ENCODE measurements at places on chromosomes 5 and 9. TPM values are rescaled to one million over a fixed set of nuclear protein-coding genes. Genes with fewer than 3 reads are reported as not detected.

DNA sequence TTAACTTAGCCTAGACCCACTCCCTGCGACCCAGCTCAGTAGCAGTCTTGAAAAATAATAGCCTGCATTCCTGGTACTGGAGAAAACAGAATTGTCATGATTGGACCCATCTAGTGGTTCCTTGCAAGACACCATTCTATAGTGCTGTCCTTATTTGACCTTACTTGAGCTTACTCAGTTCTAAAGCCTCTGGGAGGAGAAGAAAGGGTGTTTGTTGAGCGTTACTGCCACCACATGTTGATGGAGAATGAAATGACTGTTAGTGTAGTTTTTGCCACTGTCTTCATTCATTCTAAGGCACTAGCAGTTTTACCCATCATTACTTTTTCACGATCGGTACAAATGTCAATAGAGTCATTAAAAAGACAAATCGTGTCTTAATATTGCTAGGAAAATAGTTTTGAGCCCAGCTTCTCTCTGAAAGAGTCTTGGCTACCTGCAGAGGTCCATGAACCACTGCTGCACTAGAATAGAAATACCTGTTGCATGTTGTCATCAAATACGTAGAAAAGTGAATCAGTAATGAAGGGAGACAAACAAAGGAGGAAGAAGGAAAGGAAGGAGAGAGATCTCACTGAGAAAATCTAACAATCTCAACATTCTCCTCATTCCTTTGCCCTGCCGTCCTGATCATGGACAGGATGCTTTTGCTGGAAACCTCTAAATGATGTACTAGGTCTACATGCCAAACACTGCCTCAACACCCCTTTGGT is 96.0 kb downstream of the LIX1 start:
- no peak overlapping the region for H3K27ac ChIP-seq
- H3K4me3 ChIP-seq = no peak overlapping the region
- H3K4me1 ChIP-seq = peaks cover 5% of the 10 kb centered on the region
- no peak for DNase-seq
- no peaks in the 10 kb centered on the region for H3K36me3 ChIP-seq

Gene ACTBL2
- polyA plus RNA-seq = not detected

Gene SLC36A1
- 38.8 TPM for polyA plus RNA-seq

GRCh38 chr5:116557669-116558271 is 16.9 kb downstream of the SEMA6A start:
- no peaks in the 10 kb centered on the region for H3K27me3 ChIP-seq
- no peaks in the 10 kb centered on the region for H3K4me1 ChIP-seq
- H3K36me3 ChIP-seq = peaks cover 16% of the 10 kb centered on the region
- H3K4me3 ChIP-seq = no peak overlapping the region
- no peak for DNase-seq

- DNase-seq = peak; percentile 21
- H3K27me3 ChIP-seq = no peaks in the 10 kb centered on the region
- H3K4me1 ChIP-seq = no peaks in the 10 kb centered on the region
- no peak overlapping the region for H3K27ac ChIP-seq
Observed at GRCh38 chr9:121463026-121463807, 36.4 kb downstream of the GGTA1 start.

Gene OR1Q1
- polyA plus RNA-seq = not detected

DNA sequence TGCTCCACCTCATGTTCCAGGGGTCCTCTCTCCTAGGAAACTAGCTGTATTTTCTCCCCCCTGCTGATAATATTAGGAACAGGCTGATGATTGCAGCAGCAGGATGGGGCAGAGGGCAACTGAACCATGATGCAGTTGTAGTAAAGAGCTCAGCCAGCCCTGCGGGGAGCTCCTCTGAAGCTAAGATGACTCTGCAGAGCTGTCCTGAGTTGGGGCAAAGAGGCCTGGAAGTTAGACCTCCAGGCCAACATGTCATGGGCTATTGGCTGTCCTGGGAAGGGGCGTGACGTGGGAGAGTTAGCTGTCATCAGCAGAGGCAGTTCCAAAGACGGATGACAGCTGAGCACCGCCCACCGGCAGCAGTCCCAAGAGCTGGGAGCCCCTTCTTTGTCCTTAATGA is 6.6 kb upstream of the FBP1 start:
- H3K27me3 ChIP-seq = no peaks in the 10 kb centered on the region
- H3K4me1 ChIP-seq = peaks cover 20% of the 10 kb centered on the region
- no peak for DNase-seq
- no peaks in the 10 kb centered on the region for H3K36me3 ChIP-seq
- H3K27ac ChIP-seq = no peak overlapping the region
- no peak overlapping the region for H3K4me3 ChIP-seq

DNA sequence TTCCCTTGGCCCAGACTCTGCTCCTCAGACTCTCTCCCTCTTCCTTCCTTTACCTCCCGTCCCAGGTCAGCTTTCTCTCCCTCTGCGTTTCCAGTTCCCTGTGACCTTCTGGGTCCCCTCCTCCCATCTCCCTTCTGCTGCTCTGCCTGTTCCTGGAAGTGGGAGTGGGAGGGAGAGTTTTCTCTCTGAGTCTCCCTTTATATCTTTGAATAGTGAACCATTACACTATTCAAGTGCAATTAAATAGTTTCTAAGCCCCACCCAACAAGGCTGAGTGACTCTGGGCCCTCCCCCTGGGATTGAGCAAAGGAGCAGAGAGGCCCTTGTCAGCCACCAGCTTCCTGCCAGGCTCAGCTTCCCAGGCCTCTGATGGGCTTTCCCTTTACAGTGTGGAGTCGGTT is 34.8 kb downstream of the THBS4 start:
- no peak overlapping the region for H3K4me3 ChIP-seq
- no peaks in the 10 kb centered on the region for H3K4me1 ChIP-seq
- H3K27ac ChIP-seq = no peak overlapping the region
- DNase-seq = peak; percentile 36

GRCh38 chr9:135992486-135993408 is 31.6 kb upstream of the UBAC1 start:
- no peaks in the 10 kb centered on the region for H3K36me3 ChIP-seq
- H3K4me3 ChIP-seq = no peak overlapping the region
- DNase-seq = peak; percentile 84
- H3K4me1 ChIP-seq = peaks cover 8% of the 10 kb centered on the region

DNA sequence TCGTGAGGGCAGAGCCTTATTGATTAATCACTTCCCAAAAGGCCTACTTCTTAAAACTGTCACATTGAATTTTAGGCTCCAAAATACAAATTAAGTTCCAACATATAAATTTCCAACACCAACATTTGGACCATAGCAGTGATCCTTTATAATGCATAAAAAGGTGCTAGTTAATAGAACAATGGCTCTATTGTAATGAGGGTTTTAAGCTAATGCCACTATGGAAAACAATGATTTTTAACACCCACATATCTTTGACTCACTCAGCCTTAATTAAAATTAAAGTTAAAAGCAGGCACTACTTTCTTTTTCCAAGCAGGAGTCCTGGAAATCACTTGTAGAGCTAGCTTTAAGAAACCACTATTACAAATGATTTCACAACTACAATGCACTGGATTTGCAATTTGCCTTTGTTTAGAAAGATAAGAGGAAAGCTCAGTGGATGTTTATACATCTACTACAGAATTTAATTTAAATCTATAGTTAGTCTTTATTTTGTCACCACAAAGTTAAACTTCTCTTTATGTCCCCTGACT is 41.8 kb downstream of the DPYSL3 start:
- no peak overlapping the region for H3K4me3 ChIP-seq
- H3K4me1 ChIP-seq = no peaks in the 10 kb centered on the region
- no peaks in the 10 kb centered on the region for H3K27me3 ChIP-seq

Gene PIP5KL1
- 0.60 TPM for polyA plus RNA-seq

GRCh38 chr5:53303105-53303504 is 177.3 kb upstream of the FST start:
- no peaks in the 10 kb centered on the region for H3K27me3 ChIP-seq
- no peaks in the 10 kb centered on the region for H3K4me1 ChIP-seq
- DNase-seq = no peak
- H3K27ac ChIP-seq = no peak overlapping the region

- H3K36me3 ChIP-seq = no peaks in the 10 kb centered on the region
- no peak for DNase-seq
- no peaks in the 10 kb centered on the region for H3K27me3 ChIP-seq
- H3K27ac ChIP-seq = no peak overlapping the region
Observed at GRCh38 chr9:87238545-87238944, 259.1 kb upstream of the DAPK1 start.

Gene SPINK4
- polyA plus RNA-seq = 1,209 TPM

Gene FAM221B
- polyA plus RNA-seq = 0.09 TPM

Data from small intestine (tissue), 16 donors.